ENCODE measurements at places on chromosomes 5 and 9.

DNA sequence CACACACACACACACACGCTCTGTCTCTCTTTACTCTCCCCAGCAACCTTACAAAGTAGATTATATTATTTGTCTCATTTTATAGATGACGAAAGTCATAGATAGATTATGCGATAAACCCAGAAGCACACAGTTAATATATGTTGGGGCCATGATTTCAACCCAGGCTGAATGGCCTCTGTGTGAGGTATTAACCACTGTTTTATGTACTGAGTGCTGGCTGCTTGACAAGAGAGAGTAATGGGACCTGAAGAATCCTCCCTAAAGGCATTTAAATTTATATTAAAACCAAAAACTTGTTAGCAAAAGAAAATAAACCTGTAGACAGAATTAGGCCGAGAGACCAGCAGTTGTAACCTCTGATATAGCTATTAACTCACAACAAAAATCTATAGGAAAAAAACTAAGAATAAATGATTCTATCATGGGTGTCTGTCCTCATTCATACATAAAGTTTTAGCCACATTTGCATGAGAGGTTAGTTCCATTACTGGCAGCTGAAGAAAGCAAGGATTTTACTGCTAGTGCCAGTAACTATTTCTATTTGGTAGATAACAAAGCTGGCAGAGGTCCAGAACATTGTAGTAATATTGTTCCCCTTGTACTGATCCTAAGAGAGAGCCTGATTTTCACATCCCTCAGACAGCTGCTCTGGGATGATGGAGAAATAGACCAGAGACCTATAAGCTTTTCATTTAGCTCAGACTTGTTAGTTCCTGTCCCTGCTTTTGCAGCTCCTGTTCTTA, 250.9 kb downstream of the ADGRV1 start:
- no peak for DNase-seq

DNA sequence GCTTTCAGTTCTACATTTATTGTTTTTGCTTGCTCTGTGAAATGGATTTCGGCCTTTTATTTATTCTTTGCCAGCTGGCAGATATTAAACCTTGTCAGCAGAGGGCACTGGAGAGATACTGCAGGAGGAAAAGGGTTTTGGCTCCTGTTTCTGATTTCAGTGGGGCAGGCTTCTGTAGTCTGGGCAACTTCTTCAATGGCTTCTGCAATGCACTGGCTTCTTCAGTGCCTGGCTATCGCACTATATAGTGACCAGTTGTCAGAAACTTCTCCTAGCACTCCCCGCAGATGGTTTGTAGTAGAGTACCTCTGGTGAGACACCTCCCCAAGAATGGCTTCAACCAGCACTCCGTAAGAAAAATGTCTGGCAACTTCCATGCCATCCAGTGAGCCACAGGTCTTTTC, 3.2 kb upstream of the NFX1 start:
- DNase-seq: no peak

DNA sequence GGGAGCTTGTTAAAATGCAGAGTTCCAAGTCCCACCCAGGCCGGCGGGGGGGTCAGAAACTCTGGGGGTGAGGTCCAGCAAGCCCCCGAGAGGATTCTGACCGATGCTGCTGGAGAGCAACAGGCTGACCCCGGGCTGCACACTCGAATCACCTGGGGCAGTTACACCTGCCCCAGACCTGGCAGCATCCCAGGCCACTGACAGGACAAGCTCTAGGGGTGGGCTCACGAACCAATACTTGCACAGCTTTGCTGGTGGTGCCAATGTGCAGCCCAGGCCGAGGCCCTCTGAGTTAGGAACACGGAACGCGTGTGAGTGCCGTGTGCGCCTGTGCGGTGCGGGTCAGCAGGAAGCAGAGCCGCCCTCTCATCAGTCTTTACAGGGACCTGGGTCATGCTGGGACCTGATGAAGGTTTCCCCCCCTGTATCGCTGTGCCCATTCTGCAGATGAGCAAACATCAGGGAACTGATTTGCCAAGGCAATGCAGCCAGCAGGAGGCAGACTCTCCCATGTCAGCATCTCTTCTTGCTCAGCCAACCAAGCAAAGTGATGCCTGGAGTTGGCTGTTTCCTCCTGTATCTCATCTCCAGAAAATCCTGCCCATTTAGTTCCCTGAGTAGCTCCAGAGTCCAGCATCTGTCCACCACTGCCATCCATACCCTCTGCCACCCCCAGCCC, 16.3 kb downstream of the FAM163B start:
- DNase-seq: no peak

DNA sequence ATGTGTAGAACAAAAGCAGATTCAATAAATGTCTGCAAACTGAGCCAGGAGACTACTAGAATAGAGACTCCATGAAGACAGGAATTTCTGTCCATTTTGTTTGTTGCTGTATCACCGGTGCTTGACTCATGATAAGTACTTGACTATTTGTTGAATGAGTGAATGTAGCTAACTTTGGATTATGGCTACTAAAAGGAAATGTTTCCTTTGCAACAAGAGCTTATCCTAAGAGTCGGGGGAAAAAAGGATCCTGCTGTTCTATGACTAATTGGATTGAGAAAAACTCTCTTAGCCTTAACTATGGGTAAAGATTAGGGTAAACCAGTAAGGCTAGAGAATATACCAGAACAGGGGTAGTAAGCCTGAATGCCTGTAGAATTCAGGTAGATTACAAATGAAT, 3.5 kb downstream of the PAIP1 start:
- no peak for DNase-seq

DNA sequence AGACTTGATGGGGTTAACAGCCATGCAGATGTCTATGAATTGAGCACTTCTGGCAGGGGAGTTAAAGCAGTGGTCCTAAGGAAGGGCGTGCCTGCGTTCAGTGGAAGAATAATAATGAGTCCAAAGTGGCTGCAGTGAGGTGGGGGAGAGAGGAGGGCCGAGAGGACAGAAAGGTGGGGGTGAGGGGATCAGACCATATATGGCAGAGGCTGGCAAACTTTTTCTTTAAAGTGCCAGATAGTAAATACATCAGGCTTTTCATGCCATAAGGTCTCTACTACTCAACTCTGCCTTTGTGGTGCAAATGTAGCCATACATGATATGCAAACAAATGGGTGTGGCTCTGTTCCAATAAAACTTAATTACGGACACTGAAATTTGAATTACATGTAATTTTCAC, 77.1 kb downstream of the STRBP start:
- no peak for DNase-seq

DNA sequence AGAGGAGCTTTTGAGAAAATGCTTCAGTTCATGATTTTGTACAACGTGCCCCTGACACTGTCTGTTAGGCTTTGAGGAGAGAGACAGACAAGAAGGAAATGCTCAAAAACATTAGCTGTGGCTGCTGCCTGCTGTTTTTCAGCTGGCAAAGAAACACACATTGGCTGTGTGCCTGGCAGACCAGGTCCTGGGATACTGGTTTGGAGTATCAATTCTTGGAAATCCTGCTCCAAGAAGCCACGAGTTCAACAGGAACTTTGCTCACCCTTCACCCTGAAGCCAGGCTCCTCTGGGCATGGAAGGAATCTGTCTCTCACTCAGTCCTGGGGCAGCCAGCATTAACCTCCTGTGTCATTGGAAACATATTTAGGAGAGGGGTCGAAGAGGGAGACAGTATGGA, 245.5 kb downstream of the AUH start:
- no peak for DNase-seq

DNA sequence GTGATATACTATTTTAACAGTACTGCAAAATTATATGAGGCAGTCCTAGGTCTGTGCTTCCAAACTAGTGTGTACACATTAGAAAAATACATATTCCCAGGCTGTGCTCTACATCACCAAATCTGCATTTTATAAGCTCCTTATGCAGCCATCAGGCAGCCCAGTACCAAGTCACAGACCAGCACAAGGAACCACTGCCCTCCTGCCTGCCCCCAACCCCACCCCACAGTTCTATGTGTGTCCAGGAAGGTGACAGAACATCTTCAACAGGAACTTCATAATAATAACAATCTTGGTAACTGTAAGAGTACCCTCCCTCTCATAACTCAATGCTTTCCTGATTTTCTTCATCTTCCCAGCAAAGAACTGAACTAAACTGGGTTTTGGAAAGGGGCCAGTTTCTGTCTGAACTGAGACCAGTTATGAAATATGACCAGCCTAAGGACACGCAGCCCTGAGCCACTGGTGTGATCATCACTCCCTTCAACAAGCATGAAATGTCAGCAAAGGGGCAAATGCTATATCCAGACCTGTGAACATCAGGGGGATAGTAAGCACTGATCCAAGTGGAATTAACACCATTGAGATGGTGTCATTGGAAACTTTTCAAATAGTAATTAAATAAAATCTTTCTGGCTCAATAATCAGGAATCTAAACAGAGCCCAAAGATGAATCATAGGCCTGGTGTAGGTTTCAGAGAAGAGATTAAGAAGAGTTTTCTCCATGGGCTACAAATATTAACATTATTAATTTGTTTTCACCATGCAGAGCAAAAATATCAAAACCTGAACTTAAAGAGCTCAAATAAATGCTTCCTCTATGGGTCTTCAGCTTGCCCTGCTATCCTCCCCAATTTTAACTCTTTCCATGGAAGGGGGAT, 82.1 kb downstream of the DPYSL3 start:
- DNase-seq: no peak

- DNase-seq: no peak
Observed at GRCh38 chr9:131925677-131926177, 153.9 kb downstream of the MED27 start.

DNA sequence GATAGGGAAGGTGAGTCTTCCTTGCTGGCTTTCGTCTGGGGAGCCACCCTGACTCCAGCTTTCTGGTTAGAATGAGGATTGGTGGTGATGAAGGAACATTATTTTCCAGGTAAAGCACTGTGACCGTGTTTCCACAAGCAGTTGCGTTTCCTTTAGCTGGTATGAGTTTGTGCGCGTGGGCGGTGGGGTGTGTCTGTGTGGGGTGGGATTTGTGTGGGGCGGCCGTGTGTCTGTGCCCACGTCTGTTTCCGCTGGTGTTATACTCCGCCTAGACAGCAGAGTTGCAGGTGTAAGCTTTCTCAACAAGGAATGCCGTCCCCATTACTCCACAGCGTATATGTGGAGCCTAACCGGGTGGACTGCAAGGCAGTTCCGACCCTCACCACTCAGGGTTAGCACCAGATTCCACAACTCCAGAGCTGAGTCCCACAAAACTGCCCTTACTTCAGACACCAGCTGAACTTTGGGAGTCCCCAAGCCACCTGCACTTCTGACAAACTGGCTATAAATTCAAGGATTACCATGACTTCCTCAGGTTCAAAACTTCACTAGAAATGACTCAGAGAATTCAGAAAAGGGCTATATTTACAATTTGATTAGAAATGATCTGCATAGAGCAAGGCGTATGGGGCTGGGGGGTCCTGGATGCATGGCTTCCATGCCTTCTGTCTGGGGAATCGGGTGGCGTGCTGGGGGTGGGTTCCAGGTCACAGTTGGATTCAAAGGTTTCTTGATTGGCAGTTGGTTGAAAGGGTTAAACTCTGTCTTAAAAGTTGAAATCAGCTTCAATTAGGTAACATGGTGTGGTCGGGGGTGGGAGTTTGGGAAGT, 29.8 kb downstream of the PROP1 start:
- no peak for DNase-seq

All from activated CD8-positive, alpha-beta memory T cell treated with anti-CD3 and anti-CD28 coated beads for 48 hours (primary cell).